NCI-H187 treated with DMSO at 0.1 percent for 48 hours (cell line): ENCODE measurements at places on chromosomes 1 and 21.
A peak's percentile ranks its signal among the peaks of the same experiment; 100 is the strongest.

DNA sequence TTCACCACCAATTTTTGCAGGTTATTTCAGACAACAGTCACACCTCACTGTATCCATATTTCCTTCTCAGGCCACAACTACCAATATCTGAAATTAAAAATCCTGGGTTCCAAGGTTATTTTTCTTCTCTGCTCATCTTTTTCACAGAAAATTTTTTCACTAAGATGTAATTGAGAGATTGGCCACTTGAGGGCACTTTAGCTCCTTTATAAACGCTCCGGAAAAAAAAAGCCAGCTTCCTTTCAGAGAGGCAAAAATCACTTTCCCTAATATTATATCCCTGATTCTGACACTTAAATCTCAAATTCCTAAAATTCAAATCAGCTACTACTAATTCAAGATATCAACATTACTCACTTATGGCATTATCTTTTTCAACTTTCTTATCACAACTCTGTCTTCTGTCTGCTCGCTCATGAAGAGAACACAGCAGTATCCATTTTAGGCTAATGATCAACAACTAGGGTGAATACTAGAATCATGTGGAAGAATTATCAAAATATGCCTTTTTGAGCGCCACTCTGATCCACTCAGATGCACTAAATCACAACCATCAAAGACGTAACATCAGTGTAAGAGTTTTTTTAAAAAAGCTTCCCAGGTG lies 101.4 kb upstream of the RGS1 start:
- DNase-seq, result no peak

- DNase-seq, result no peak
Measured at GRCh38 chr1:205580923-205581180, 51.0 kb downstream of the ELK4 start.

GRCh38 chr1:13700521-13701270 lies 708 bp downstream of the PRDM2 start:
- DNase-seq, result no peak

GRCh38 chr1:110494036-110494435 lies 24.9 kb downstream of the KCNA10 start:
- no peak for DNase-seq

DNA sequence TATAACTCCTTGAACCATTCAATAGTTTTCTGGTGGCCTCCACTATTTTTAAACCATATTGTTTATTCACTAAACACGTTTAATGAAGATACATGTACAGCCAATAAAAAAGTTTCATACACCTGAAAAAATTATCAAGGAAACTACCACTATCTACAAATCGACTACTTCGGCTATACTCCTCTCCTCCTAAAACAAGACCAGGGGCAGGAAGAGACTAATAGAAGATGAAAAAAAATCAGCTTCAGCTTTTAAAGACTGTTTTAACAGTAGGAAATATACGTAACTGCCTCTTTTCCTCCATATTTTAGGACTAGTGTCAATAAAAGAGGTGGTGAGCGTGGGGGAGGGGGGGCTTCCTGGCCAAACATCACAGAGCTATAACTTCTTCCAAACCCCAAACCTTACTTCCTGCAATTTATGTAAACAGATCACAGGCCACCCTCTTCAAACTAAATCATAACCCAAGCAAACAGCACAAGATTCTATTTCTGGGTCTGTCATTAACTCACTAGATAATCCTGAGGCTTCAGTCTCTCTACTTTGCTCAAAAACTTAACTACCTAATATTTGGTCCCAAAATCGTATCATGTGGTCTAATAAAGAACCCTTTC lies 15.1 kb downstream of the FOXJ3 start:
- no peak for DNase-seq

- DNase-seq, result peak; percentile 58
Measured at GRCh38 chr1:108816049-108816893, 40.6 kb downstream of the AKNAD1 start.

DNA sequence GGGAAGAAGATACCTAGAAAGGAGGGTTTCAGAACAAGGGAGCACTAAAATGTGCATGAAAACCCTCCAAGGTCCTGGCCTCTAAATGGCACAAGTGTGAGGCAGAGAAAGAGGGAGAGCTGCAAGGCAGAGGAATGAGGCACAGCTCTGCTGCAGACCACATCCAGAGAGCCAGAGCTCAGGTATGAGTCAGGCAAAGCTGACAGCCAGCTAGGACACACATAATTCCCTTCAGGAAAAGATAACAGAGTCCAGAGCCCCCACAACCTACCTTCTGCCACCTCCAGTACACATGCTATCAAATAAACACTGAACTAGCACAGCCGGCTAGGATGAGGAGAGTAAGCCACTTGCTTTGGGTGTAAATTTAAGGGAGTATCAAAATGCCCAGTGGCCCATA lies 62.2 kb downstream of the HSF2BP start:
- no peak for DNase-seq

- no peak for DNase-seq
Measured at GRCh38 chr1:36912365-36912865, 121.9 kb downstream of the GRIK3 start.

DNA sequence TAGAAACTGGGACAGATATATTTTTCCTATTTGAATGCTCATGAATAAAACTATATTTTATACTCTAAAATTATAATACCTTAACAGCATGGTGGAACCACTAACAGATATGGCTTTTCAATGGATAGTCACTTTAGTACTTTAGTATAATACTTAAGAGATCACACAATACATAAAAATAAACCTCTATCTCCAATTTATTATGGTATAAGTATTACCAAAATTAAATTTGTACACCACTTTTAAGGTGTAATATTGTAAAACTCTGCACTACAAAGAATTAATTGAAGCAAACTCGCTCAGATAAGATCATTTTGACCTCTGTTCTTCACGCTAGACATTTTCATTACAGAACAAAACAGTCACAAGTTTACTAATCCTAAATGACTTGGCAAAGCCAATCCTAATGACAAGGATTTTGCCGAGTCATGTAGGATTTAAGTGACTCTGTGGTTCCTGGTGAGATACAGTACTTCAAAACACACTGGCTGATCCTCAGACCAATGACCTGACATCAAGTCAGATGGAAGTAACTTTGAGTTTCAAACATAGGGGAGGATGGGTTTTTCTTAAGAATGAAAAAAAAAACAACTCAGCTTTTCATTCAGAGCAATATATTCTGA lies 200.6 kb downstream of the SMYD3 start:
- no peak for DNase-seq

DNA sequence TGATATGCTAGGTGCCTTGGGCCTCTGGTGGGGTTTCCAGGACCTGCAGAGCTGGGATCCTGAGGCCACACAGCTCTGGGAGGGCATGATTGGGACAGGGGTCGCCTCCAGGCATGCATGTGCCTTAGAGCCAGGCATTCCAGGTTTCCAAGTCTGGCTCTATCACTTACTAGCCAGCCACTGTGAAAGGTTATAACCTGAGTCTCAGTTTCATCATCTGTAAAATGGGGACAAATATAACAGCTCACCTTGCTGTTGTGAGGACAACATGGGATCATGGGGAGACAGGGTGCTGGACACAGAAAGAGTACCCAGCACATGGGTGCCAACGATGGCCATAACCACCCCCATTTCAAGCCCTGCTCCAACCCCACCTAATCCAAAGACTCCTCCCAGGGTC lies 2.7 kb downstream of the CHI3L1 start:
- no peak for DNase-seq

DNA sequence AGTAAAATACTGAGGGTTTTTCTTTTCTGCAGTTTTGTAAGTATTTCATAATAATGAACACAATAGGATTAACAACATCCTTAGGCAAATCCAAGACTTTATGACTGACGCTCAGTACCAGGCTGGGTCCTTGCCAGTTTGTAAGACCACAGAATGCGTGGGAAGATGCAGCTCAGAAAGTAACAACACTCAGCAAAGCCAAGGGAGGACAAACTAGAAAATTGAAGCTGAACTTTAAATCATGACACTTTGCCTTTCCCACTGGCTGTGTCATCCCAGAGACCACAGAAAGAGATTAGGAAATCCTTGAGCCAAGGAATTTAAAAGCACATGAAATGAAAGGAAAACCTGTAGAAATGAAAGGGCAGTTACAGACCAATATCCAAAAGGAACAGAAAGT lies 426.3 kb upstream of the CHRM3 start:
- no peak for DNase-seq
